ENCODE measurements at places on chromosomes 4 and X. TPM values are rescaled to one million over a fixed set of nuclear protein-coding genes. Genes with fewer than 3 reads are reported as not detected.

GRCh38 chr4:153062652-153063168 is 126.6 kb downstream of the FHDC1 start:
- no peak for DNase-seq

DNA sequence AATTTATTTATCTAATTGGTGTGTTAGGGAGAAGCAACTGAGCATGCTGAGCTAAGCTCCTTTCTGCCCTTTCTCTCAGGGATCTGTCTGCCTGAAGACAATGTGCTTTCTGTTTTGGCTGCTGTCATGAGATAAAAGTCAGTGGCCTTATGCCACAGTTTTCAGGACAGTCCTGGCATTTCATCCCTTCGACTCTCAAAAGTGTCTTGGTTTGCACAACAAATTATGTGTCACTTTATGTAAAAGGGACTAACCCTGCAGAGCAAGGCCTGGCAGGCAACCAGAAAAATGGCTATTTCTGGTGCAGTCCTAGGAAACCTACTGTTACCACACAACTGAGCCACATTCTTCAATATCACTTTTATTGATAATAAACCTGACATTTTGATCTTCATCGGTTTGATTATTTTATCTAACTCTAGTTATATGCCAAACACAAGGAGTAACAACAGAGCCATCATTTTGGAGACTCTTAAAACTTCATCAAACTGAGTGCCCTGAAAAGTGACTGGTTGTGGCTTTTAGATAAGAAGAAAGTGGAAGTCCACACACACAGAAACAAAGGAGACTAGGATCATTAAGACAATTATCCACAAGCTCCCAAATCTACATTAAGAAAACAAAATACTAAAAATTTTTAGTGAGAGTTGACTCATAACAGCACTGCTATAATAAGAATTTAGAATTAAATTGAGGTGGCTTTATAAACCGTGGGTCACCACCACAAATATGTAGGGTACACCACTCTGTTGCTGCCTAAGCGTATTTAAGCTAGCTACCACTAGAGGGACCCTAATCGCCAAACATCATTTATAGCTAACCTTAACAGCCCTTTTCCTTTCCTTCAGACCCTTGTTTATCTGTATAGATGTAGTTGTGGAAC is 95.9 kb upstream of the PTPN13 start:
- no peak for DNase-seq

DNA sequence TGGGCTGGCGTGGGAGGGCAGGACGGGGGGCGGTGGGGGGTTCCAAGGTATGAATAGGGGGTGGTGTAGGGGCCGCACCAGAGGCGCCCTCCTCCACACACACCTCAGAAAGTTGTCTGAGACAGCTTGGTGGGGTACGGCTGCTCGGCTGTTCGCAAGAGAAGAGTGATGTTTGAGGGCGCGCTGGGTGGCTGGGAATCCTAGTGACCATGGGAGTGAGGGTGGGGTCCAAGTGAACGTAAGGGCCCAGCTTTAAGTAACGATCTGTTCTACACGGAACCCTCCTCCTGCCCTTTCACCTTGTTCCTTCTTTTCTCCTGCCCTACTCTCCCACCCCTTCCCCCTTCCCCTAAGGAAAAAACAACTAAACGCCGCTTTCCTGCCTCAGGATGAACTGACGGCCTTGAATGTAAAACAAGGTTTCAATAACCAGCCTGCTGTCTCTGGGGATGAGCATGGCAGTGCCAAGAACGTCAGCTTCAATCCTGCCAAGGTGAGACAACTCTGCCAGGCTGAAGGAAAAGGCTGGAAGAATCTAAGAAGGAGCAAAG is 664 bp downstream of the MED12 start:
- DNase-seq, result no peak

DNA sequence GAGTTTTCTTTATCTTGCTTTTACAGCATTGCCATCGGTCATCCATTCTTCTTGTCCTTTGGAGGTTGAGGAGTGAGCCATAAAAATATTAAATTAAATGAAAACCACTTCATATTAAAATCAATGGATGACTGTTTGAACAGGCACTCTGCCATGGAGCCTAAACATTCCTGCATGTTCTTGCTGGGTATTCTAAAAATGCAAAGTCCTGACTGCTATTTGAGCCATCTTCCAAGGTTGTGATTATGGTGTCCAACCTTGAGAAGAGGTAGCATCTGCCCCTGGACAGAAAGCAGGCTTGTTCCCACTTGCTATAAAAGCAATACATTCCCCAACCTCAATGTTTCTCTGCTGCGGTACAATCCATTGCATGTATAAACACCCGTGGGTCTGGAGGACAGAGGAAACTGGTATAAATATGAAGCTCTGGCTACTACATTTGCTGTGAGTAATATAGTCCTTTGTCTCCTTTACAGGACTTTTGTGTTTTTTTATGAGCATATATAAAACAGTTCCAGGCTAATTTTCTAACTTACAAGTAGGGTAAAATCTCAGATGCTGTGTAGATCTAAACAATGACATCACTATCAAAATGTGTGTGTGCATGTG is 70.9 kb upstream of the FAT4 start:
- DNase-seq, result no peak

GRCh38 chr4:108607079-108607815 is 13.1 kb upstream of the RPL34 start:
- DNase-seq, result no peak

DNA sequence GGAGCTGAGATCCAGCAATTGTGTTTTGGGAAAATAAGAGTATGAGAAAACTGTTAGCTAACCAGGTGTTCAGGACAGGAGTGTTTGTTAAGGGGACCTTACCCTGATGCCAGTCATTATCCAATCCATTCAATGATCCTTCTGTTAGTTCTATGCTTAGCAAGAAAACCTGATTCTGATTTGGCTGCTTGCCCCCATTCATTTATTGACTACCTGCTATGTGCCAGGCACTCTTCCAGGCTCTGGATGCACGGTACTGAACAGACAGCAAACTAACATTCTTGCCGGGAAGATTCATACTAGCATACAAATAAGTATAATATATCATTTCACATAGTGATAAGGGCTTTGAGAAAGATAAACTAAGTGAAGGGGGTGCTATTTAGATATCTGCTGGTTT is 1.0 kb upstream of the MECP2 start:
- no peak for DNase-seq

The PARM1 gene
- total RNA-seq, result not detected

The PDZD4 gene
- 0.12 TPM for total RNA-seq

The RBM10 gene
- 64.9 TPM for total RNA-seq

The TCP11X2 gene
- total RNA-seq, result not detected

The CXCL13 gene
- not detected for total RNA-seq

The PAGE1 gene
- total RNA-seq, result not detected

The MTTP gene
- 0.61 TPM for total RNA-seq
